Cerebellum (tissue), 4 donors: ENCODE measurements at places on chromosomes 1 and 21.
A peak's percentile ranks its signal among the peaks of the same experiment; 100 is the strongest.

DNA sequence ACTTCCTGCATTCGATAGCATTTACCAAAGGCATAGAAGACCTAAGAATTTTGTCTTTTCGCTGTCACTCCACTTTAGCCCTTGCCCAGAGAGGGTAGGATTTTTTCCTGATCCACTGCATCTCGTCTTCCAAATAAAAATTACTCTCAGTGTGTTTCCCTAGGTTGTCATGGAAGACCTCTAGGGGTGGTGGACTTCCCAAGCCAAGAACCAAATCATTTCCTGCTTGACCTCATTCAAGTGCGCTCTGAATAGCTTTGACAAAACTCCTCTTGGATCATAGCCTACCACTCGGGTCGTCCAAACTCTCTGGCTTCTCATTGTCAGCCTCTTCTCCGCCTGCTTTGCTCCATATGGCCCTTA is 431 bp upstream of the C1orf52 start:
- peak; percentile 25 for DNase-seq

- DNase-seq: no peak
Observed at GRCh38 chr1:20612221-20612746, 21.0 kb upstream of the PINK1 start.

DNA sequence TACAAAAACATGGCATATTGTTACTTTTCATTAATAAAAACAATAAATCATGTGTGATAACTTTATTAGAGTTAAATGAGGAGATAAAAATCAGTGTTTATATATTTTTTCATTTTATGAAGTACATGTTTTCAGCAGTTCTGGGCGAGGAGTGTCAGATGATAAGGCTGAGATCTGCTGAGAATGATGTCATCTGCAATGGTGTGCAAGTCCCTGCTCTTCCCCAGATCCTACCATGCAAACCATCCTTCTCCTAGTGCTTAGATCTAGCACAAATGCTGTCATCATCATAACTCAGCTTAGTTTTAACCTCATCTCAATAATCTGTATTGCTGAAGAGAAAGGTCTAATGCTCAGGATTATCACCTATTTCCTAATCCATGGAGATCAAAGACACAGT is 214.4 kb upstream of the DAB1 start:
- no peak for DNase-seq

- no peak for DNase-seq
Observed at GRCh38 chr1:24865587-24865986, 64.5 kb downstream of the RUNX3 start.

DNA sequence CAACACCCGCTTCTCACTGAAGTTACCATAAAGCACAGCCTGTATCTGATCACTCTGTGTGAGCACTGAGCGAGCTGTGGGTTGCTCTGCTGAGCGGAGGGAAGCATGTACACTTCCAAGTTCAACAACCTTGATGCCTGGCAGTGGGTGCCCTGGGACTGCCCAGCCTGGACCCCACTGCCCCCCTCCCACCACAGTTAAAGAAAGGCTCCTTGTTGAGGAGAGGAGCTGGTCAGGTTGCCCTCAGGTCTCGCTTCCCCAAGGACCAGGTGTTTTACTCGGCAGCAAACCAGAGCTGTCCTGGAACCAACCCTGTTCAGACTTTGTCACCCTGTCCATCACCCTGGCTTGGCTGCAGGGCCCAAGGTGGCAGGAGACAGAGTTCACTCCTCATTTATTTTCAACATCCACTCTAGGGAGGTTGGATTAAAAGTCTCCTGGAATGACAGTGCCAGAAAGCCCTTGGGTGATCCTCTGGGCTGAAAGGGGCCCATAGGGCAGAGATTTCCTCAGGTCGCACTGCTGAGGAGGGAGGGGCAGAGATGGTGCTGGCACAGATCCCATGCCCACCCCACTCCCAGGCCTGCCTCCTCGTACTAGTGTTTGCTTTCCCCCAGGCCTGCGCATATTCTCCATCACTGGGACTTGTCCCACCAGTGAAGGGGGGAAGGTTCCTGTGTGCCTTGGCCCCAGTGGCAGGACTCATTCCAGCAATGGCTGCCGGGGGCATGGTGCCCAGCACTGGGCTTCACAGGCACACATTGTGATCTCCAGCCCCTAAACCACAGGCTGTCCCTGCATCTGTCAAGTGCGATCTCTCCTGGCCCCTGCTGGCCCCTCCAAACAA is 101.7 kb downstream of the TRABD2B start:
- DNase-seq: no peak

GRCh38 chr1:36885540-36886357 is 148.6 kb downstream of the GRIK3 start:
- DNase-seq: no peak

DNA sequence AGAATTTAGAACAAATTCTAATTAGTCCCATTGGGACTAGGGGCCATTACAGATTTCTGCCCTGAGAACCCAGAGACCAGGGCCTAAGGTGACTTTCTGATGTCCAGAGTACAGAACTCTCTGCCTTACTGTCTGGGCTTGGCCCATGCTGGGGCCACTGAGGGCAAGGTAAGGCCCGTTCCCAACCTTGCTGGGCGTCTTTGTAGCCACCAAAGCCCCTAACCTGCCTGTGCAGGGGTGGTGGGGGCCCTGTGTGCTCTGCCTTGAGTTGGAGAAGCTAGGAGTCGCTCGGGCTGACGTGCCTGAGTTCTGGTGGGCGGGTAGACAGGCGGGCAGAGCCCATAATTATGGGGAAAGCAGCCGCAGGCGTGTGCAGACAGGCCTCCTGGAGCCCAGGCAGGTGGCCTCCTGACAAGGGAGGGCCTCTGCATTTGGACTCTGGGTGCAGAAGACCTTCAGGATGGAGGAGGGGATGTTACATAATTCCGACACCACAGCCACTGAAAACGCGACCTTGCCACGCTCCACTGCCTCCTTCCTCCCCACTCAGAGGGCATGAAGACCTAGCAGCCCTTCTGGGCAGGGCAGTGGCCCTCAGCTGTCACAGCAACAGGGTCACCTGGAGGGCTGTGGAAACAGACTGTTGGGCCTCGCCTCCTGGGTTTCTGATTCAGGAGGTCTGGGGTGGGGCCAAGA is 239.9 kb upstream of the TMEM51 start:
- DNase-seq: no peak

- no peak for DNase-seq
Observed at GRCh38 chr1:118300808-118301207, 115.8 kb upstream of the SPAG17 start.

- DNase-seq: no peak
Observed at GRCh38 chr1:118190561-118190960, 5.5 kb upstream of the SPAG17 start.

DNA sequence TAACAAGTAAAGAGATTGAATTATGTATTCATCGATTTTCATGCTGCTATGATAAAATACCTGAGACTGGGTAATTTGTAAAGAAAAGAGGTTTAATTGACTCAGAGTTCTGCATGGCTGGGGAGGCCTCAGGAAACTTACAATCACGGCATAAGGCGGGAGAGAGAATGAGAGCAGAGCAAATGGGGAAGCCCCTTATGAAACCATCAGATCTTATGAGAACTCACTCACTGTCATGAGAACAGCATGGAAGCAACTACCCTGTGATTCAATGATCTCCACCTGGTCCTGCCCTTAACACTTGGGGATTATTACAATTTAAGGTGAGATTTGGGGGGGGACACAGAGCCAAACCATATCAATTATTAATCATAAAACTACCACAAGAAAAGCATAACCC is 3.3 kb upstream of the GBP3 start:
- no peak for DNase-seq

GRCh38 chr1:183580281-183580682 is 10.0 kb downstream of the NCF2 start:
- DNase-seq: peak; percentile 11

DNA sequence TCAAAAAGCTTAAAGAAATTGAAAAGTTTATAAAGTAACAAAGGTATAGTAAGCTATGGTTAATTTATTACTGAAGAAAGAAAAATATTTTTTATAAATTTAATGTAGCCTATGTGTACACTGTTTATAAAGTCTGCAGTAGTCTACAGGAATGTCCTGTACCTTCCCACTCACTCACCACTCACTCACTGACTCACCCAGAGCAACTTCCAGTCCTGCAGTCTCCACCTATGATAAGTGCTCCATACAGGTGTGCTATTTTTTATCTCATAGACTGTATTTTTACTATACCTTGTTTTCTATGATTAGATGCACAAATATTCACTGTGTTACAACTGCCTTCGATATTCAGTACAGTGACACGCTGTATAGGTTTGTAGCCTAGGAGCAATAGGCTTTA is 106.6 kb downstream of the NR5A2 start:
- DNase-seq: no peak

GRCh38 chr1:64203420-64203819 is at the start of gene UBE2U:
TSS of gene UBE2U (plus strand) at chr1:64203623. CDS start at chr1:64204051, 428 bp downstream.
- no peak for DNase-seq

- DNase-seq: no peak
Observed at GRCh38 chr21:28554660-28555475, 437.8 kb downstream of the LTN1 start.

DNA sequence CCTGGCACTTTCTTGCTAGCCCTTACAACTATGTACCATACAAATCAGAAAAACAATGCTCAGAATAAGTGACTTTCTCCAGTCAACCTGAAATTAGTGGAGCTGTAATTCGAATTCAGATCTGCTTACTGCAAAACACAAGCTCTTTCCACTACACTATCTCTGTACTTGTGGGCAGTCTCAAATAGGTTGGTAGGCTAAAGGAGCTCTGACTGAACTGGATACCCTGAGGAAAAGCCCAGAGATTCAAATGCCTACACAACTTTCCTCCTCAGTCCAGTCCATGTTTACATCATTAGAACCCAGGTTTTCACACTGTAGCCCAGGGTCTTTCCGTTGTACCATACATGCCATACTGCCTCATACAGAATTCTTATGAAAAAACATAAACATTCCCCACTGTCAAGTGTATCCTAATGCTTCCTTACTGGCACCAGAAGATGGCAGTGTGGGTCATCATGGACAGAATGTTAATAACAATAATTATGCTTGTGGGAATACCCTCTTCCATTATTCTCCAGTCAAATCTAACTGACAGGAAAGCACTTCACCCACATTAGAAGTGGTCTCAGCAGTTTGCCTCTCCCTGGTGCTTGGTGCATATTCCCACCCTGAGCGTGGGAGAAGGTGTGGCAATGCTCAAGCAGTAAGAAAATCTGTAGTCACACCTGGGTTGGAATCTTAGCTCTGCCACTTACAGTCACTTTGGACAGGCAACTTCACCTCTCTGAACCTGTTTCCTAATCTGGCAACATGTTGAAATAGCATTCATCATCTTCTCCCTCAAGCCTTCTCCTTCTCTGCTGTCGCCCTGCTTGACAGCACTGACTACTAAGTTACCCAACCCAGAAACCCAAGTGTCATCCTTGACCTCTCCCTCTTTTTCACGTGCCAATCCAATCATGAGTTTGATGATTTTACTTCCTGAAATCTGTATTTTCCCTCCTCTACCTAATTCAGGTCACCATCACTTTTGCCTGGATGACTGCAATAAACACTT is 14.4 kb upstream of the ZFYVE9 start:
- DNase-seq: peak; percentile 66

- no peak for DNase-seq
Observed at GRCh38 chr1:209657918-209658317, 5.7 kb upstream of the LAMB3 start.

- DNase-seq: no peak
Observed at GRCh38 chr1:79079770-79080169, 73.2 kb upstream of the ADGRL4 start.
